Glutamatergic neuron (in vitro differentiated cells): ENCODE measurements at places on chromosomes 2 and 18. TPM values are rescaled to one million over a fixed set of nuclear protein-coding genes. Genes with fewer than 3 reads are reported as not detected.
A peak's percentile ranks its signal among the peaks of the same experiment; 100 is the strongest.

DCC gene
- 5.6 TPM for total RNA-seq

TSGA10 gene
- 3.8 TPM for total RNA-seq

NEURL3 gene
- not detected for total RNA-seq

DNA sequence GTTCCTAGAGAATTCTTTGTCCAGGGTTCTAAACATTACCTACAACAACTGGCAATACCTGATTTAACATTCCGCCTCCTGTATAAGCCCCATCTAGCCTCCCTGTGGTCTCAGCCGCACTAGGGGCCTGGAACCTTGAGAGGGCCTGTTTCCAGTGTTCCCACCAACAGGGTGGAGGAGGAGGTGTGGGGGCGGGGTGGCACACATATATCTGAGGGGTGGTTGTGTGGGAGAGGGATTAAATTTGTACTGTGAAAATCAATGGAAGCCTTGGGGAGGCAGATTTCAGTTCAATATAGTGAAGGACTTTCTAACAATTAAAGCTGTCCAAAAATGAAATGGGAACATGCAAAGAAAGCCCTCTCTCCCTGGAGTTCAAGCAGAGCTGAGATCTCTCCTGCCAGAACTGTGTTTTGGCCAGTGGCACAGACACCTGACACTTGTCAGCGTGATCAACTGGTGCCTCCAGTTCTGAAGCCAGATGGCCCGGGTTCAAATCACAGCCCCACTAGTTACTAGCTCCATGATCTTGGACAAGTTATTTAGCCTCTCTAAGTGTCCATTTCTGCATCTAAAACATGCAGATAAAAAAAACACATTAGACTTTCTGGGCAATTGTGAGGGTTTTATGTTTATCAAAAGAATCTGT lies 17.0 kb upstream of the FZD7 start:
- H3K4me3 ChIP-seq: no peak overlapping the region
- no peak for DNase-seq
- no peak overlapping the region for H3K27ac ChIP-seq
- no peaks in the 10 kb centered on the region for H3K36me3 ChIP-seq
- H3K27me3 ChIP-seq: no peaks in the 10 kb centered on the region

DNA sequence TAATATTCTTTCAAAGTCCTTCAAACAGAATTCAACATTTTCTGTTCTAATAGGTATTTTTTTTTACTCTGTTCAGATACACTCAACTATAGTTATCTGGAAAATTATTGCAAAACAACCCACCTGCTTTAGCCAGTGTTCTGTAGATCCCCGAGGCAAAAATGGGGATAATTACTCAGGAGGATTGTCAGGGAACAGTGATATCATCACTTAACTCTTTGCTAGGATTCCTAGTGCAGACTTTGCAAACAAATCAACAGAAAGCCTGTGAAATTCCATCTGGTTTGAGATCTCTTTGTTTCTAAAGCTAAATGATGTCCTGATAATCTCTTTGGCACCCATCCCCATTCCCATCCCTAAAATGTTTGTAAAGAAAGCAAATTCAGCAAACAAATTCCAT lies 413.6 kb upstream of the MEIS1 start:
- DNase-seq: no peak
- H3K27me3 ChIP-seq: no peaks in the 10 kb centered on the region
- H3K27ac ChIP-seq: no peak overlapping the region
- no peaks in the 10 kb centered on the region for H3K36me3 ChIP-seq
- H3K4me3 ChIP-seq: no peak overlapping the region
- H3K4me1 ChIP-seq: no peaks in the 10 kb centered on the region

DNA sequence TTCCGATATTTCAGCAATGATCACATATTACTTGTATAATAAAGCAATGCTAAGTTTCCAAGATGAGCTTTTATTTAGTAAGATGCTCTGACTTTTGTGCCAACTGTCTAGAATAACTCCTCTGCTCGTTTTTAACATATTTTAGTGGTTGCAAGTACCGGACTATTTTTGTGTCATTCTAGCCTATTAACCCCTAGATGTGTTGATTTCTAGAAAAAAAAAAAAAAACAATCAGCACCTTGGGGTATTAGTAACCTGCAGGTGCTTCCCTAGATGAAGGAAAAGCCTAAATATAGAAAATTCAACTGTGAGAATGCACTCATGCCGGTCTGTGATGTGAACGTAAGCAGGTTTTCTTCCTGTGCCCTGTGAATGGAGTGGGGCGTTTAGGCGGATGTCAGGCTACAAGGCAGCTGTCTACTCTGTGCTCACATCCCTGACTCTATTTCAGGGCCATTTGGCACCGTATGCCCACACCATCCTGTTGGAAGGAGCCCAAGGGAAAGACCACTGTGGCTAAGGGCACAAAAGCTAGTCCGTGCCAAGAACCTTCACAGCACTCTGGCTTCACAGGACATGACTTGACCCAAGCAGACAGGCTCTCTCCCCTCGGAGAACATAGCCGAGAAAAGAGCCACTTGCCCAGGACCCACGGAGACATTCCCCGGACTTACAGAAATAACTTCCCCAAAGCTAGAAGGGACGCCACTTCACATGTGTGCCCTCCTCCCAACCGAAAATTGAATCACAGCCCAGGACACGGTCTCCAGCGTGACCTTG lies 60.9 kb upstream of the AGAP1 start:
- H3K36me3 ChIP-seq: no peaks in the 10 kb centered on the region
- H3K27ac ChIP-seq: no peak overlapping the region
- H3K4me1 ChIP-seq: no peaks in the 10 kb centered on the region
- peaks cover 3% of the 10 kb centered on the region for H3K27me3 ChIP-seq

- no peaks in the 10 kb centered on the region for H3K4me1 ChIP-seq
- DNase-seq: no peak
- no peaks in the 10 kb centered on the region for H3K27me3 ChIP-seq
- no peak overlapping the region for H3K27ac ChIP-seq
Measured at GRCh38 chr2:137096693-137097092, 331.3 kb downstream of the THSD7B start.

DNA sequence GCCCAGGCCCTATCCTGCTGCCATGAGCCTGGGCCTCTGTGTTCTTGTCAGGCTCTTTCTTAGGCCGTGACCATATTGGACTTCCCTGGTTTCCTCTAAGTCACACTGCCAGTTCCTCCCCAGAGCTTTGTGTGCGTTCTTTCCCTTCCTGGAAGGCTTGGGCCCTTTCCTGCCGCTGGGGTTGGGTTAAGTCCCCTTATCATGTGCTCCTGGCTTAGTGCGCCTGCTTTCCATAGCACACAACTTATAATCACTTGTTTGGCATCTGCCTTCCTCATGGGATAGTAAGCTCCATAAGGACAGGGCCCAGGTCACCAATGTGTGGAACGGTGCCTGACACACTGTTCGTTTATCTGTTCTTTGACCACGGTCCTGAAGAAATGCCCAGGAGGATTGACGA lies 31.3 kb downstream of the NIFK start:
- no peak overlapping the region for H3K27ac ChIP-seq
- H3K4me1 ChIP-seq: no peaks in the 10 kb centered on the region
- H3K36me3 ChIP-seq: no peaks in the 10 kb centered on the region
- no peak for DNase-seq
- H3K4me3 ChIP-seq: no peak overlapping the region
- H3K27me3 ChIP-seq: peaks cover 2% of the 10 kb centered on the region

DNA sequence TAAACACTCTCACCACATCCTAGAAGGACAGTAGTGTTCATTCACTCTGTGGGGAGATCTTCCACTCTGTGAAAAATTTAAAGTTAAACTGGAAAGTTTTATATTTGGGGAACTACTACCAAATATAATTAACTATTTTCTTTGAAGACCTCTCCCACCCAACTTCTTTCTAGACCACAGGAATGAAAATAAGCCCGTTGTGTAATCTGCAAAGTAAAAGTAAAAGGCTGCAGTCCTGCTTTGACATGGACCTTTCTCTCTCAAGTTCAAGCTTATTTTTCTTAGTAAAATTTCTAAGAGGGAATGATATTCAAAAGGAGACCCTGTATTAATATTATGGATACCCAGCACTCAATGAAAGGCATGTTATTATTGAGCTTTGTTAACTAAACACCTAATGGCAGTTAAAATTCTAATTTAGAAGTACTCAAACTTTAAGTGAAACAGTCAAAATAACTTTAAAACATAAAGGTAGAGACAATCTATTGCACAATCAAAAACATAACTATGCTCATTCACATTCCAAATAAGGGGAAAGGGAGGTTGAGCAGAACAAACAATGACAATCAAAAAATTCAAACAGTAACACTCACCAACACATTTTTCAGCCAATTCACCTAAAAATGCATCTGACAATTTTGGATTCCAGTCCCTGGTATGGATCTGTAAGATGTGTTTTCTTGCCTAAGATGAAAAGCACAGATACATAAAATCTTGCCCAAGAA lies 98.5 kb downstream of the ATAD2B start:
- no peak overlapping the region for H3K27ac ChIP-seq
- no peak for DNase-seq
- H3K4me3 ChIP-seq: no peak overlapping the region
- no peaks in the 10 kb centered on the region for H3K36me3 ChIP-seq
- H3K27me3 ChIP-seq: peaks cover 3% of the 10 kb centered on the region

GRCh38 chr2:127083819-127084503 lies 23.0 kb downstream of the BIN1 start:
- no peaks in the 10 kb centered on the region for H3K36me3 ChIP-seq
- peaks cover 30% of the 10 kb centered on the region for H3K4me1 ChIP-seq
- no peak for DNase-seq
- peak overlapping the region; percentile 46 for H3K4me3 ChIP-seq
- peaks cover 14% of the 10 kb centered on the region for H3K27me3 ChIP-seq

- no peak overlapping the region for H3K27ac ChIP-seq
- no peaks in the 10 kb centered on the region for H3K36me3 ChIP-seq
- DNase-seq: no peak
- H3K4me1 ChIP-seq: peaks cover 11% of the 10 kb centered on the region
Measured at GRCh38 chr2:165633431-165633830, 160.6 kb downstream of the GALNT3 start.

DNA sequence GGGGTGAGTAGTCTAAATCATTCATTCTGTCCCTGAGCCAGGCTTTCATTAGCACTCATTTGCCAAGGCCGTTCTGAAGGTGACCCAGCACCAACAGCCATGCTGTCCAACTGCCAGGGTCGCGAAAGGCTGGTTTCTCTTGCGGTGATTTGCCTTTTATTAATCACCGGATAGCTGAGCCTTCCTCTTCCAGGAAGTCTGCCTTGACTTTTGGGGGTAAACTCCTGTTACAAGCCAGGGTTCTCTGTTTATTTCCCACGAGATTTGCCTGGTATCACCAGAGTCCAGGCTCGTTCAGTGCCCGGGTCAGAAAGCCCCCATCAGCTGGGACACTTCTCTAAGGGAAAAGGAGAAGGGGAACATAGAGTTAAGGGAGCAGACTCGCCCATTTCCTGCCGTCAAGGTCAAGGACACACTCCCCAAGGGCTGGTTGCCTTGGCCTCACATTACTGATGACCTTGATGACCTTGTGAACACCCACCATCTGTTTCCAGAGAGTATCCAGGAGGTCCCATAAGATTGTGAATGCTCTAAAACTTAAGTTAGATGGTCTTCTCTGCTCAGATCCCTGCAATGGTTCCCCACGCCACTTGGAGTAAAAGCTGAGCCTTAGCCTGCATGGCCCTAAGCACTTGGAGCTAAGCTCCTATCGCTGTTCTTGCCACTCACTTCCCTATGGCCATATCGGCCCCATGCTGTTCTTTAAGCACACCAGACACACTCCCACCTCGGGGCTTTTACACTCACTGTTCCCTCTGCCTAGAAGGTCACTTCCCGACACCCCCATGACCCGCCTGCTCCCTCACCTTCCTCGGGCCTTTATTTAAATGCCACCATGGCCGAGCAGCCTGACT lies 118.0 kb upstream of the STPG4 start:
- DNase-seq: no peak
- H3K27ac ChIP-seq: peak overlapping the region; percentile 68
- peaks cover 5% of the 10 kb centered on the region for H3K27me3 ChIP-seq
- H3K4me1 ChIP-seq: peaks cover 21% of the 10 kb centered on the region
- H3K4me3 ChIP-seq: no peak overlapping the region

GRCh38 chr2:240614391-240614790 lies 10.9 kb upstream of the GPR35 start:
- H3K27ac ChIP-seq: no peak overlapping the region
- DNase-seq: no peak
- no peaks in the 10 kb centered on the region for H3K4me1 ChIP-seq
- H3K27me3 ChIP-seq: peaks cover 2% of the 10 kb centered on the region
- H3K36me3 ChIP-seq: peaks cover 33% of the 10 kb centered on the region
- H3K4me3 ChIP-seq: no peak overlapping the region

DNA sequence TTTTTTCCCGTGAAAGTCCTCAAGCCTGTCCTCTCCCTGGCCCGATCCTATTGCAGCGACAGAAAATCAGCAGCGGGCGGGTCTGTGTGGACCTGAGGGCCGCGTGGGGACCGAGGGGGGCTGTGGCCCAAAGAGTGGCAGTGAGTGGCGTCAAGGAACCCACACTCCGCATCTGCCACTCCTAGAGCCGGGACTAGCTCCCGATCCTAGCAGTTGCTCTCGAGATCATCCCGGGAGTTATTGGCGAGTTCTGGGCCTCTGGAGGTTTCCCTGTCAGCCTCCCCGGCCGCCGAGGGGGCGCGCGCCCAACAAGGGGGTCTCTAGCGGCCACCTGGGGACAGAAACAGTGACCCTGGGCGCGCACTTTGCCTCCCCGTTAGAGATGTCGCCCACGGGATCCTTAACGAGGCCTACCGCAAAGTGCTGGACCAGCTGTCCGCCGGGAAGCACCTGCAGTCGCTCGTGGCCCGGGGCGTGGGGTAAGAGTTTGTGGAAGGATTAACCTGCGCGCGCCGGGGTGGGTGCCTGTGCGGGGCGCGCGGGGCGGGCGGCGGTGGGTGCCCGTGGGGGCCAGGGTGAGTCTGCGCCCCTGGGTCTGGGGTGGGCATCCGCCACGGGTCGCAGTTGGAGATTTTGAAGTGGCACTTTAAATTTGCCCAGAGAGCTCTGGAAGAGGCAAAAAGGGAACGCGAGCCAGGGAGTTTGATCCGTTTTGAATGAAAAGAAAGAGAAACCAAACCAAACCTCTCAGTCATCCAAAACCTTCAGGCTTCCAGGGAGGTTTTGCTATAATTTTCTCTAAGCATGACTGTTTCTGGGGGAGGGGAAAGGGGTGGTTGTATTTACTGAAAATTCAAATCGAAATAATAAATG lies 3.5 kb downstream of the ADCYAP1 start:
- H3K36me3 ChIP-seq: no peaks in the 10 kb centered on the region
- peak; percentile 44 for DNase-seq
- peak overlapping the region; percentile 89 for H3K27ac ChIP-seq

GRCh38 chr2:218029366-218030360 lies 26.9 kb upstream of the TNS1 start:
- H3K27me3 ChIP-seq: peaks cover 6% of the 10 kb centered on the region
- no peak for DNase-seq
- no peaks in the 10 kb centered on the region for H3K4me1 ChIP-seq
- H3K4me3 ChIP-seq: no peak overlapping the region
- no peak overlapping the region for H3K27ac ChIP-seq
- H3K36me3 ChIP-seq: no peaks in the 10 kb centered on the region
